ENCODE measurements at places on chromosomes 13 and 19.

DNA sequence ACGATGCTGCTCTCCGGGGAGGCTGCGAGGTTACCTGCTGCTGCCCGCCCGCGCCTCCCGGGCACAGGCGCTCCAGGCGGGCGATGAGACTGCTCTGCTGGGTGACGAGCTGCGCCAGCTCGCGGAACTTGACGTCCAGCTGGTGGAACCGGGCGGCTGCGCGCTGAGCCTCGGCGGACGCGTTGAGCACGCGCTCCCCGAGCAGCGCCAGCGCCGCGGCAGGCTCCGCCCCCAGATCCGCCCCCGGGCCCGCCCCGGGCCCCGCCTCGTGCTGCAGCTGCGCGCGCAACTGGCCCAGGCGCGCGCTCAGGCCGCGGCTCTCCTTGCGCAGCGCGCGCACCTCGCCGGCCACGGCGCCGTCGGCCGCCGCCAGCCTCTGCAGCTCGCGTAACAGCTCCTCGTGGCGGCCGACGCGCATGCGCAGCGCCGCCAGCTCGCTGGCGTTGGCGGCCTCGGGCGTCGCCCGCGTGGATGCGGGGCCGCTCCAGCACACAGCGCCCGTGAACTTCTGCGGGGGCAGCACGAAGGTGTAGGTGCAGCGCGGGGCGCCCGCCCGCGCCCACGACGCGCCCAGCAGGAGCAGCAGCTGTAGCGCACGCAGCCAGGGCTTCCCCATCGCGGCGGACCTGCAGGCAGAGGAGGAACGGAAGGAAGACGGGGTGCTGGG is 6.4 kb downstream of the ANGPTL6 start:
- ATAC-seq: peak; percentile 84

DNA sequence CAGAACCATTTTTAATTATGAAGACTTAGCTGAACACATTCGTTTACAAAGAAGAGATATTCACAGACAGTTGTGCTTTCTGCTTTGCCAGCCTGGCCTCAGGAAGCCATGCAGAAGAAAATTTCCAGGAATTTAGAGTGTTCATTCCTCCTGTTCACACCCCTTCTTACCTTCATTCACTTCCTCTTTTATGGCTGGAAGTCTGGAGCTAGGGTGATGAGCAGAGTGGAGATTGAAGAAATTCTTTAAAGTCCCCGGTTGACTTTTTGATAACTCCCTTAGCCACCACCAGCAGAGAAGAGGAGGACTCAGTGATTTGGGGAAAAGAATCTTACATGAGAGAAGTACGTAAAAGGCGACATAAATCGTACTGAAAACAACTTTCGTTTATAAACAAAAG is 263.6 kb upstream of the TSHZ3 start:
- ATAC-seq: no peak

DNA sequence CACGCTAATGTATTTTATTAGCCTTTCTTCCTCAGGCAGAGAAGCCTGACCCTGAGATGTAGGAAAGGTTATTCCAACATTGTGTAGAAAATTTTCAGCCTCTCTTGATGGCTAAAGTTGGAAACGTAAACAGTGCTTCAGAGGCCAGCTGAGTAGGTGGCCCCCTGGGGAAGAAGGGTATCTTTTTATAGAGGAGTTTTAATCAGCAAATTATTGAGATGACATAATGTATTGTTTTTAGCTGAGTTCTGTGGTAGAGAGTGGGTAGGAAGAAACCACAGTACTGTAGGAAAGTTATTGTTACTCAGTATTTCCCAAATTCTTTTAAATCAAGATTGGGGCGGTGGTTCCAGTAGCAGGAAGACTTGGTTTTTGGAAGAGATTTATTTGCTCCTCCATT is 268.8 kb downstream of the DLEU7 start:
- peak; percentile 18 for ATAC-seq

DNA sequence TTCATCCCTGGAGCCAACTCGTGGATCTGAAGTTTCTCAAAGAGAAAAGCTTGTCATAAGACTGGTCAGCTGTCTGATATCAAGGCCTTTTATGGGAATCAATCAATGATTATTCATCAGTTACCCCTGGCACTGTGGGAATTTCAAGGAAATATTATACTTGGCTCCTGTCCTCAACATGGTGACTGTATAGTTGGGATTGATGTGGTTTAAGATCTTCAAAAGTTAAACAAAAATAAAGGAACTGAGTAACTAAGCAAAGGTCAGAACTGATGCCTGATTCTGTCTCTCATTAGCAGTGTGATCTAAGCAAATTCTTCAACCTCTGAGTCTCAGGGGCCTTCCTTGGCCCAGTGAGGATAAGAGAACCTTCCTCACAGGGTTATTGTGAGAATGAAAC is 22.2 kb upstream of the SERPINE3 start:
- no peak for ATAC-seq

- no peak for ATAC-seq
These were observed 309.6 kb upstream of the EDNRB start for GRCh38 chr13:78228211-78228610.

DNA sequence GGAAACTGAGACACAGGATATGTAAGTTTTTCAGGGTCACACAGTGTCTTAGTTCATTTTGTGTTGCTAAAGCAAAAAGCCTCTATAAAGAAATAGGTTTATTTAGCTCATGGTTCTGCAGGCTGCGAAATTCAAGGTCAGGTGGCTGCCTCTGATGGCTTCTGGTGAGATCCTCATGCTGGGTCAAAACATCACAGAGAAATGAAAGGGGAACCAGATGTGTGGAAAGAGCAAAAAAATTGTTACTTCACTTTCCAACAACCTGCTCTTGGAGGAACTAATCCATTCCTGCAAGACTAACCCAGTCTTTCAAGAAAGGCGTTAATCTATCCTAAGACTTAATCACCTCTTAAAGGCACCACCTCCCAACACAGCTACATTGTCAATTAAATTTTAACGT is 64.2 kb upstream of the UBL3 start:
- no peak for ATAC-seq

DNA sequence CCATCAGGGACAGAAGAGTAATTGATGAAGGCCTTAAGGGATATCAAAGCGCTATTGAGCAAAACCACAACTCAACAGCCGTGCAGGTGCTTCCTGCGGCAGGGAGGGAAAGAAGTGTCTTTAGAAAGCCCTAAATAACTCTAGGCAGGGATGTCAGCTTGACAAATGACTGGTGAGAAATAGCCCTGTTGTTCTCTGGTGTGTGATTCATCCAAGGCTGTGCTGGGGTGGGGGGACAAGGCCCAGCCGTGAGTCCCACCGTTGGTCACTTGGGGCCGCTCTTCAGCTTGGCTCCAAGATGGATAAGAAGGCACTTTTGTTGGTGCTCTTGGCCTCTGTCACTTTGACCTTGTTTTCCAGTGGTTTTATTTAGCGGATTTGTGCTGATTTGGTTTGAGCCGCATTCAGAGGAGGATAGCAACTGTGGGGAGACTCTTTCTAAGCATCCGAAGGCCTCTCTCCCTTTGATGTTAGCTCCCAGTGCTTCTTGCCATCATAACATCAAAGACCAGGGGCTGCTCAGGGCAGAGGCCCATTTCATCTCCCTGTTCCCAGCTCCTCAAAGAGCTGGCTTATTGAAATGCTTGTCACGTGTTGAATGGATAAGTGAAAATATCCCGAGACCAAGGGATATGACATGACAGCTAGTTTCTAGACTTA is 130.3 kb upstream of the SERP2 start:
- peak; percentile 64 for ATAC-seq

DNA sequence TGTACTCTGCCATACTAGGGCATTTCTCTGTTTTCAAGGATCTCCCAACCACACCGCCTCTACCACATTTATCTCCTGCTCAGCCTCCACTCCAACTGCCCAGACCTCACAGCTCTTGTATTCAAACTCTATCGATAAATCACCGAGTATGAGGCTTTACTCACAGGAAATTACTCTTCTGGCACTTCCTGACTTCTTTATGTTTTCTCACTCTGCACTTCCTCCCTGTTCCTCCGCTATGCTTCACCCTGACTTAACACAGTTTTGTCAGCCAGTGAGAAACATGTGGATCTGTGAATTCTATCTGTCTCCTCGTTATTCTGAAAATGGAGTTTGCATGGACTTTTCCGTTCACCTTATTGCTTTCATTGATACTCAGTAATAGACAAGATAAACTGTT is 2.6 kb upstream of the CARD8 start:
- ATAC-seq: no peak

GRCh38 chr19:21256722-21257121 is 72.5 kb downstream of the ZNF708 start:
- ATAC-seq: peak; percentile 15

- no peak for ATAC-seq
These were observed 7.1 kb upstream of the GPR18 start for GRCh38 chr13:99265162-99265800.

DNA sequence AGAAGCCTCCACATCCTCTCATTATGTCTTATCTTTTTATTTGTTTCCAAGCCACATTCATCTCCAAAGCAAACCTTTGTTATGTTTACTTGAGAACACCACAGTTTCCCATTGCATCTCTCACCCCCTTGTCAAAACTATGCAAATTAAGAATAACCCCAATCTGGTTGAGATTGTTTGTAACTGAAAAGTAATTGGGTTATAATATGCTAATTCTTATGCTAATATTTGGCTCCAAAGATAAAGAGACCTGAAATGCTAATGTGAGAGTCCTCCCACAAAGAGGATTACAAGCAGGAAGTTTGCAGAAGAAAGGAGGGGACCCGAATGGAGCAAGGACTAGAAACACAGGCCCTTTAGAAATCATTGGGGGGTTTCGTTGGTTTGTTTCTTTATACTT is 92.9 kb upstream of the UBL3 start:
- ATAC-seq: peak; percentile 32

DNA sequence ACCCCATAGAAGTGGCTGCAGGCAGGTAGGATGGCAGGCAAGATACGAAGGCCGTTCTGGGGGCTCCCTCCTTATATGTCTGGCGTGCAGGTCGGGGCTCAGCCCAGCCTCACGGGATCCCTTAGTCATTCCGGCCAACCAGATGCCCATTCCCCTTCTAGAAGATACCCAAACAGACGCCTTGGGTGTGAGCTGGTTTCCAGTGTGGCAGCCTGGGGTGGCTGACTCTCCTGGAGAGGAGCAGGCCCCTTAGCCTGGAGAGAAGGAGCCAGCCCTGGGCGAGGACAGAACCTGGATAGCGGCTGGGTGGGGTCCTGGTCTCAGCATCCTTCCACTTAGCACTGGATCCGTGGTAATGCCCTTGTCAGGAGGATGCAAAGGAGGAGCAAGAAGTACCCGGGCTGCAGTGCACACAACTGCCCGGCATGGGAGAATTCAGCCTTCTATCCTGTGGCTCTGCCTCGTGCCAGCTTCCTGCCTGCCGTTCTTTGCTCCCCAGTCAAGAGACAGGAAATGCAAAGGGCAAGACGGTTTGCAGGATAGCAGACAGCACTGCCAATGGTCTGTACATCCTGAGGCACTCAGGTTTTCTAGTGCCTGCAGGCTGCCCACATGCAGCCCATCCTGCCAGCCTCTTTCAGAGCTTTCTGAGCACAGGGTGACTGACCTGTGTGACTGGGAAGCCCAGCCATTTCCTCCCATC is 56.7 kb upstream of the WASF3 start:
- ATAC-seq: no peak

GRCh38 chr19:50325310-50326100 is 3.7 kb downstream of the KCNC3 start:
- peak; percentile 47 for ATAC-seq

- ATAC-seq: no peak
These were observed 3.7 kb downstream of the ITM2B start for GRCh38 chr13:48236528-48237353.

GRCh38 chr19:55087542-55087901 is 11.9 kb downstream of the EPS8L1 start:
- ATAC-seq: peak; percentile 35

GRCh38 chr13:114071410-114071809 is 61.0 kb downstream of the RASA3 start:
- ATAC-seq: peak; percentile 87

GRCh38 chr13:39148513-39148961 is 110.3 kb downstream of the NHLRC3 start:
- ATAC-seq: peak; percentile 93
